ENCODE measurements at places on chromosomes 1 and 21.

DNA sequence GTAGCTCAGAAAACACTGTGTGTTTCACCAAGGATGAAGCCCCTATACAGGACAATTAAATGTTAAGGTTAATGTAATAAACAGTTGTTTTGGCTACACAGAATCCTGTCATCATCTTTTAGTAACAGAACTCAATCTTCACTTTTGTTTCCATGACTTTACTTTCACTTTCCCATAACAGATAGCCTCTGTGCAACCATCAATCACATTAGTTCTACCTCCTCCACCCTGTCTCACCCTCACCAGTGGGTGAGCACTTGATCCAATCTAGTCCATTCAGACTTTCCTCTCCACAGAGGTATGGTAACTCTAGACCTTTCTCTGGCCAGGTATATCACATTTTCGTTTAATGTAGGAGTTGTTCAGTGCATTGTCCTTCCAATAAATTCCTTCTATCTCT lies 1018.5 kb downstream of the ADGRL2 start:
- DNase-seq: no peak

GRCh38 chr1:222073307-222073995 lies 331.6 kb upstream of the DUSP10 start:
- DNase-seq: no peak

GRCh38 chr1:203214871-203215270 lies 14.6 kb downstream of the CHIT1 start:
- DNase-seq: no peak

DNA sequence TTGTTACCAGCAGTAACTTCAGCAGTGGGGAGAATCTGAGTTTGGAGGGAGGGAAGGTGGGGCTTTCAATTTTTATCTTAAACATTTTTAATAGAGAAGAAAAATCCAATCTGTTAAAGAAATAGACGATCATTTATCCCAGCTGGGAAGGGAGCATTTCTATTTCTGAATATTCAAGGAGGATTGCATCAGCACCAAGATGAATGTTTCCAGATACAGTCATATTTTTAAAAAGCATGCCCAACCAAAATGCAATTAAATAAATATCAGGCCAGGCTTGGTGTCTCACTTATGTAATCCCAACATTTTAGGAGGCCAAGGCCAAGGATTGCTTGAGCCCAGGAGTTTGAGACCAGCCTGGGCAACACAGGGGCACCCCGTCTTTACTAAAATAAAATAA lies 1.7 kb upstream of the ATP1A4 start:
- DNase-seq: no peak

- peak; percentile 52 for DNase-seq
Observed at GRCh38 chr1:237799762-237800474, 90.8 kb downstream of the ZP4 start.

DNA sequence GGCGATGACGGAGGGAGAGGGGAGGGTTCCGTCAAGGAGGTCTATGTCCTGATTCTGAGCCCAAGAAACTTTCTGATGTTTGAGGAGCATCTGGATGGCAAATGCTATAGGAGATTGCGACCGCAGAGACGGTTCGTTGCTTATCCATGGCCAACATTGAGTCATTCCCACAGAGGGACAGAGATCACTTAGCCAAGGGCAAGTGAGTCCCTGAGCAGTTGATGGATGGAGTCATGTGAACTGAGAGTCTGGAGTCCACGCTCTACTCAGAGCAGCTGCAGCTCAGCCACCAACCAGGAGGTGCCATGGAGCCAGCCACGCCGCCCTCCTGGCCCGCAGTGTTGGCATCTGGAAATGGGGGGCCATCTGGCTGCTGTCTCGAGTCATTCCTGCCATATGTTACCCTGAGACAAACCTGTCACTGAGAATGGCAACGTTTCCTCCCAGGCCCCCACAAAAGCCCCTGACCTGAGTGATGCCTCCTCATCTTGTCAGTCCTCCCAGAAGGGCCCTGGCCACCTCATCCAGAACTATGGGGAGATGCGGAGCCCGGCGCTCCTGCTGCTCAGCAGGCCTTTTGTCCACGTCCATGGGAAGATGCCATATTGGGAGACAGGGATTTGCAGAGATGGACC lies 58.6 kb downstream of the ATP5PO start:
- DNase-seq: no peak

DNA sequence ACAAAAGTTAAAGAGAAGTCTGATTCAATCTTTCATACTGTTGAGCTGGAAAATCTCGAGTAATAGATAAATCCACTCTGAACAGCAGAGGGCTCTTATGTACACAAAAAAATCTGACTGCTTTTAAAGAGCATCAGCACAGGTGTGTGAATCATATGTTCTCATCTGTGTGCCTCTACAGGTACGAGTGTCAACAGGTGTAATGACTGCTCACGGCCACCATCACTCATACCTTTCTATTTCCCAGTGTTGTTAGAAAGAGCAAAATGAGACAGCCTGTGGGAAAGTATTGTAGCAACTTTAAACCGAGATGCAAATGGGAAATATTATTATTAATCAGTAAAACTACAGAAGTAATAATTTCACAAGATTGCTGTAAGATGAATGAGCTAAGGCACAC lies 49.0 kb upstream of the SCAF4 start:
- no peak for DNase-seq

GRCh38 chr1:89273324-89273778 lies 691 bp upstream of the GBP5 start:
- no peak for DNase-seq

DNA sequence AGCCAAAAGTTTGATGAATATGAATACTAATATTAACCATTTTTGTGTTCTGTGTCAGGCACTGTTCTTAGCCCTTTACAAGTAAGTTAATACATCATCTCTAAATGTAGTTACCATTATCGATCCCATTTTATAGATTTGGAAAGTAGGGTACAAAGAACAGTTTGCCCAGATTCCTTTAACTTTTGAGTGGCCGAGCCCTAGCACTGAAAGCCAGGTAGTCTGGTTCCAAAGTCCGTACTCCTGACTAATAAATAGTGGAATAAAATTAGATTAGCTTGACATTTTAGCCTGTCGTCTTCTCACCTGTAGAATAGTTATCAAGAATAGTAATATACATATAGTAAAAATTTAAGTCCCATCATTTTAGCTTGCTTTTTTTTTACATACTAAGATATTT lies 70.6 kb downstream of the PTBP2 start:
- no peak for DNase-seq

GRCh38 chr1:167551362-167551761 lies 2.2 kb downstream of the CREG1 start:
- DNase-seq: no peak

- DNase-seq: no peak
Observed at GRCh38 chr1:237901299-237901934, 10.7 kb upstream of the ZP4 start.

GRCh38 chr1:57122031-57122430 lies 156.2 kb upstream of the C8B start:
- no peak for DNase-seq

- no peak for DNase-seq
Observed at GRCh38 chr21:39386194-39386593, 37.3 kb upstream of the HMGN1 start.

GRCh38 chr1:7457811-7458210 lies 313.3 kb upstream of the VAMP3 start:
- DNase-seq: no peak

- no peak for DNase-seq
Observed at GRCh38 chr21:41703857-41704501, 62.9 kb downstream of the RIPK4 start.

GRCh38 chr21:17081193-17081592 lies 431.6 kb upstream of the CXADR start:
- no peak for DNase-seq

GRCh38 chr21:38643404-38644023 lies 145.2 kb upstream of the ERG start:
- DNase-seq: no peak

DNA sequence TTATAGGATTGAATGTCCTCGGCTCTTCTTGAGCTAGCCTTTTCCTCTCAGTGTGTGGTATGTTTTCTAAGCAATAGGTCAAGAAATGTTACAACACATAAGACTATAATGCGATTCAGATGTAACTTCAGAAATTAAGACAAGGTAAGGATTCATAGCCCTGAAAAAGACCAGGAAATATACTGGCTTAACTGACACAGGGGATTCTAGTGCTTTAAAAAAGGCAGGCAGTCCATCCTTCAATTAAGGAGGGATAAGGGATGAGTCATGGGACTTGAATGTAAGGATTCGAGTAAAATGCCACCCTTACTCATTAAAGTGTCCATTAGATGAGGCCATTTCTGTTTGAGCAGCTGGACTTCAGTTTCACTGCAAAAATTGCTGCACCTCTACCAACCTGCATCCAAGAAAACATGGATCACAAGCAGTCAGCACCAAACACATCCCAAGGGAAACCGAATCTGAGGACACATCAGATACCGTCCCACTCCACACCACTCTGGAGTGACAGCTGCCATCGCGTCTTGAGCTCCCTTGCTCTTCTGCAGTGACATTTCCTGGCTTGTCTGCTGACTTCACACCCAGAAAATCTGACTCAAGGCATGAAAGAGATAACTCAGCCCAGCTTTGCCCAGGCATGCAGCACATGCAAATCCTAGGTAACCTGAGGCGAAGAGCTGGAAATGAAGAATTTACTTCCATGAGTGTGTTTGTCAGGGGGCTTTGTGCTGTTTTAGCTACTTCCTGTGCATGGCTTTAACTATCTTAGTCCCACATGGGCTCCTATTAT lies 37.8 kb downstream of the NGF start:
- no peak for DNase-seq

- no peak for DNase-seq
Observed at GRCh38 chr1:155466996-155467395, 95.6 kb downstream of the ASH1L start.

DNA sequence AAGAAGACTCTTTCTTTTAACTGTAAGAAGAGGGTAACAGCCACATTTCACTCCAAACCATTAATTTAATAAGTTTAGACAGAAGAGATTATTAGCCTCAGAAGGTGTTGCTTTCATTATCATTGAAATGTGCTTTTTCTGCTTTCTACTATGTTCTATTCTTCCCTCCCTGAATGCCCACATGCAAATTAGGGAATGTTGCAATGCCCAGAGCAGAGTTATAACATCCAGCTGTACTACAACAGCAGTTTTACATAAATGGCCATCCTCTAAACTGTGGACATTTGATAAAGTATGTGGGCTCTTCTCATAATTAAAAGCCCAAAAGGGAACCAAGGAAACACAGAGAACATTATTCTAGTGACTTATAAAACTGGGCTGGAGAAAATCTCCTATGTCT lies 82.2 kb upstream of the SOD1 start:
- no peak for DNase-seq

DNA sequence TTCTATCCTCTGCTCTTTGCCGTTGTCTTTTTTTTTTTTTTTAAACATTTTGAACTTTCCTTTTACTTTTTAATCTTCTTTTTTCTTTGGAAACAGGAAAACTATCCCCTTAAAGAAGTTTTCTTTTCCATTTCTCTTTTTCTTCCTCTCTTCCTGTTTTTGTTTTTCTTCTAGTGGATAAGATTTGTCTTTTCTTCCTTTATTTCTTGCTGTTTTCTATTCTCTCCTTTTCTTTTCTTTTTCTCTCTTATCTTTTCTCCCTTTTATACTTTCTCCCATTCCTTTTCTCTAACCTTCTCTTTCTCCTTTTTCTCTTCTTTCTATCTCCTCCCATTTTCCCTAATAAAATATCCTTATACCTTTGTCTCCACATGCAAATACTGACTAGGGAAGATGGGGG lies 46.2 kb downstream of the PEX14 start:
- no peak for DNase-seq

DNA sequence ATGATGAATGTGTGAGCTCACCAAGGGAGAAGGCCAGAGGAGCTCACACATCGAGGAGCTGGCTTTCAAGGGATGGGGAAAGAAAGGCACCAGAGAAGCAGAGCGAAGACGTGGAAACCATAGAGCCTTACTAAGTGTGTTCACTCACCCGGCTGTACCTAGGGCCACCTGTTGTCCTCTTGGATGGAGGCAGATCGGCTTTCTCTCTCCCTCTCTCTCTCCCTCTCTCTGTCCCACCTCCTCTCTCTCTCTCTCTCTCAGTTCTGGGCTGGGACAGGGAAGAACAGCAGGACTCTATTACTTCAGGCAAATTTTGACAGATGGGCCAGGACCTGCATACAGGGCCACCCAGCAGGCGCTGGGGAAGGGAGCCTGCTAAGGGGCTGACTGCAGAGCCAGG lies 64.8 kb downstream of the HIVEP3 start:
- DNase-seq: no peak

GRCh38 chr1:226958300-226958699 lies 18.2 kb downstream of the COQ8A start:
- no peak for DNase-seq

- no peak for DNase-seq
Observed at GRCh38 chr1:91171898-91172297, 150.1 kb upstream of the ZNF644 start.

GRCh38 chr1:67939186-67939743 lies 106.0 kb upstream of the GNG12 start:
- DNase-seq: no peak
